ENCODE measurements at places on chromosomes 1 and 21. TPM values are rescaled to one million over a fixed set of nuclear protein-coding genes. Genes with fewer than 3 reads are reported as not detected.

SYNC gene
- 10.0 TPM for total RNA-seq

AGO1 gene
- total RNA-seq, result 17.0 TPM

DPT gene
- not detected for total RNA-seq

MAN1C1 gene
- total RNA-seq, result 0.11 TPM

FALEC gene
- 0.73 TPM for total RNA-seq

WNT3A gene
- total RNA-seq, result 1.5 TPM

FMN2 gene
- total RNA-seq, result 4.6 TPM

PCP4L1 gene
- not detected for total RNA-seq

SELENBP1 gene
- total RNA-seq, result 29.8 TPM
